GM12891 (cell line): ENCODE measurements at places on chromosomes 16 and 17.

DNA sequence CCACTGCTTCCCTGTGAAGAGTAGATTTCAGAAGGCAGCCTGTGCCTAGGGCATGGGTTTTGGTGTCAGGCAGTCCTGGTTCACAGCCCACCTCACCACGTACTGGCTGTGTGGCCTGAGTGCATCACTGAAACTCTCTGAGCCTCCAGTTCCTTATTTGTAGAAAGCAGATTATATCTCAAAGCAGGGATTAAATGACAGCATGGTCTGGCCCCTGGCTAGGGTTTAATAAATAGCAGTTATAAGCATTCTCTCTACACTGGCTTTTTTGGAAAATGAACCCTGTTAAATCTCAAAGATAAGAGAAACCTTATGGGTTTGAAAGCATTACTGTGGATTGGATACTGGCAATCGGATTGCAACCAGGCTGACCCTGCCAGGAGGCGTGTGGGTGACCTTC, 2.9 kb upstream of the MT1M start:
- DNase-seq: no peak

DNA sequence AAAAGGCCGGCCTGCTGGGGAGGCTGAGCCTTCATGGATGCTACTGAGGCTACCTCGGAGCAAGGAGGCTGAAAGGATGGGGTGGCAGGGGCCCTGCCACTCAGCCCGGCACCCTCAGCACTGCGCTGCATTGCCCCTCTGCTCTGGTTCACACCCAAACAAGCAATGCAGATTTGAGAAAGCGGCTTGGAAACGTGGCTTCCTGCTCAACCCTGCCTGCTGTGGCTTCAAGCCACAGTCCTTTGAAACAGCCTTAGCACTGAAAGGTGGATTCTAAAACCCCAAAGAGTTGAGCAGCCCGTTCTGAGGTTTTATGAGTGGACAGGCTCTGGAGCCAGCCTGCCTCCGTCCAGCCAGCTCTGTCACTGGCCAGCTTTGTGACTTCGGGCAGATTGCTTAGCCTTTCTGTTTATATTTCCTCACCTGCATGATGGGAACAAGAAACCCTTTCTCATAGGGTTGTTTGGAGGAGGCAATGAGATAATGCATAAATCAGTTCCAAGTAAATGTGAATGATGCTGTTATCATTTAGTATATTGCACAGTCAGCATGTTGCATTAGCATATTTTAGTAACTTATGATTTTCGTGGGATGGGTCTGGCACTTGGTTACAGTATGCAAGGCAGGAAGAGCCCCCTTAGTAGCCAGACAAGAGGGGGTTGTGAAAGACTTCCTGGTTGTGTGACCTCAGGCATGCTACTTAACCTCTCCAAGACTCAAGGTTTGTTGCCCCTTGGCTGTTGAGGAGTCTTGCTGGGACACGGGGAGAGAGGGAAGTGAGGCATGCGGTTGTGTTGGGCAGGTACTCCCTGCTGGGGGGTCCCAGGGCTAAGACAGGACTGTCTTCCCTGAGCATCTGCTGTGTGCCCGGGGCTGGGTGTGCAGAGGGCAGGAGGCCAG, 23.6 kb downstream of the CRISPLD2 start:
- no peak for DNase-seq

DNA sequence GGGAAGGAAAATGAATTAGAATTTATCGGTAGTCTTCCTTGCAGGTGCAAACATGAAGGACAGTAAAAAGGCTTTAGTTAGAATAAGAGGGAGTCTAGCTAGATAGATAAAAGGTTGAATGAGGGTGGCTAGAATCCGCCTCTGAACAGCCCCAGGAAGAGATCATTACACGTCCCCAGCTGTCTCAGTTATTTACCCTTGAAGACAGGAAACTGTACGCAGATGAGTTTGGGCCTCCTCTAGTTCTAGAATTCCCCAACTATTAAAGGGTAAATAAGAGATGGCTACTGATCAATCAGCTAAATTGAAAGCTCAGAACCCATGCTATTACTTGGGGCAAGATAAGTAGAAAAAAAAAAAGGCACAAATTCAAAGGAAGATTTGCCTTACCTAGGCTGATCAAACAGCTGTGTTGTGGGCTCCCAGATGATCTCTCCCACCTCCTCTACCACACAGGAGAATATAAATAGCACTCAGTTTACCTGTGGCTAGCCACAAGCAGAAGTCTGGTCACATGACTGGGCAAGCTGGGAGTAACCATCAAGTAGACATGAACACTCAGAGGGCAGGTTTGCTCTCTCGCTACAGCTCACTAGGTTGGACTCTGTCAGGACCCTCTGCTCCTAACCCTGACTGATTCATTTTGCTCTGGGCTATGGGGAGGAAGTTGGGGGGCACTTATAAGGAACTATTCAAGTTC, 17.0 kb downstream of the FAM117A start:
- DNase-seq: no peak

GRCh38 chr16:56438038-56438437, 12.7 kb upstream of the AMFR start:
- no peak for DNase-seq

- DNase-seq: no peak
Observed at GRCh38 chr17:38877130-38877851, 7.4 kb downstream of the LASP1 start.

- no peak for DNase-seq
Observed at GRCh38 chr16:71230122-71230845, at the start of gene HYDIN. Gene HYDIN (minus strand): TSS chr16:71230722. CDS start chr16:71186895, 43,827 bp downstream.

DNA sequence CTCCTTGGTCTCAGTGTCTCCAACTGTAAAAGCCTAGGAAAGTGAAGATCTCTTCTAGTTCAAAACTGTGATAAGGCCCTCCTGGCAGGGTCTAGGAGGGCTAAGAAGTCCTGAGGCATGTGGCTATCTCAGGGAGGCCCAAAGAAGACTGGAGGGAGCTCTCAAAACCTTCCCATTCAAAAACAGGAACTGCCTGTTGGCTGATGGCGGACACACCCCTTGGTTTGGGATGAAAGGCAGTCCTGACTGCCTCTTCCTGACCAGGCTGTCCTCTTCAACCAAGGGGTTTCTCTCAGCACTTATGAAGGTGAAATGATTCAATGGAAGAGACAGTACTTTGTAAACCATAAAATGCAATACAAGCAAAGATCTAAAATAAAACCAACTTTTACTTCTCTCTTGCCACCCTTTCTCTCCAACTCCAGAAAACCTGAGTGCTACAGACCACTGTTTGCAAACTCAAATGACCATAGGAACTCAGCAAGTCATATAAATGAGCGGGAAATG, 4.7 kb downstream of the ZNF764 start:
- no peak for DNase-seq

DNA sequence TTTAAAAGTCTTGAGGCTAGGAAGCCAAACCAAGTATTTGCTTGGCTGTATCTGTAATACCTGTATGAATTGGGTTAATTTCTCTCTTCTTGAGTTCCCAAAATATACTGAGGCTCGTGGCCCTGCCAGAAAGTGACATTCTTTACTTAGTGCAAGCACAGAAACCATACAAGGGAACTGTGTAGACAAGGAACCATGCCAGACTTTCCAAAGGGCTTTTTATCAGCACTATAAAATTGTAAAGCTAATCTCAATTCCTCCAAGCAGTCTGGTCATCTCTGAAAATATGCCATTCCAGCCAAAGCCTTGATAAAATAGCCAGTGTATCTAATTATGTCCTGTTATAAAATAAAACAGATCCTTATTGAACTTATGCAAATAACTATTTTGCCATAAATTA, 7.2 kb upstream of the CRYM start:
- DNase-seq: no peak

DNA sequence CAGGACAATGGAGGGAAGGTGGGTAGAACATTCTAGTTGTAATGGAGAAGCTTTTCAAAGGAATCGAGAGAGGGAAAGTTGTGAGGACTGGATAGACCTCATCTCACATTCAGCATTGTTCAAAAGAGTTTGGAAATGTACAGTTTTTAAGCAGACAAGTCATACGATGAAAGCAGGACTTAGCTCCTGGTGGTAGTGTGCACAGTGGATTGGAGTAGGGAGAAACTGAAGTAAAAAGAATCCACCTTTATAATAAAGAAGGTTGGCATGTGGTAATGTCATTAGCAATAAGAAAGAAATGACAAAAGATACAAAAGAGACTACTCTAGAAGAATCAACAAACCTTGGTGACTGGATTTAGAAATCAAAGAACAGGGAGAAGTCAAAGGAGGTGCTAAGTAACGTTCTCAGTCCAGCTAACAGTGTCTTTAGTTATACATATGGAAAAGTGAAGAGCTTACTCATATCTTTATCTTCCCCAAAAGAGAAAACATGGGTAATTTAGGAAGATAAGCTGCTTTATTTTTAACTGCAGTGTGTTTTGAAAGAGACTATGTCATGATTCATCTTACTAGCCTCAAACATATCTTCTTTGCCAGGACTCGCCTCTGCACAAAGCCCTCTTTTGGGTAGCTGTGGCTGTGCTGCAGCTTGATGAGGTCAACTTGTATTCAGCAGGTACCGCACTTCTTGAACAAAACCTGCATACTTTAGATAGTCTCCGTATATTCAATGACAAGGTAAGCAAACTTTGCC, 18.7 kb upstream of the EVI2A start:
- no peak for DNase-seq

GRCh38 chr17:13563866-13564265, 37.9 kb downstream of the HS3ST3A1 start:
- no peak for DNase-seq

DNA sequence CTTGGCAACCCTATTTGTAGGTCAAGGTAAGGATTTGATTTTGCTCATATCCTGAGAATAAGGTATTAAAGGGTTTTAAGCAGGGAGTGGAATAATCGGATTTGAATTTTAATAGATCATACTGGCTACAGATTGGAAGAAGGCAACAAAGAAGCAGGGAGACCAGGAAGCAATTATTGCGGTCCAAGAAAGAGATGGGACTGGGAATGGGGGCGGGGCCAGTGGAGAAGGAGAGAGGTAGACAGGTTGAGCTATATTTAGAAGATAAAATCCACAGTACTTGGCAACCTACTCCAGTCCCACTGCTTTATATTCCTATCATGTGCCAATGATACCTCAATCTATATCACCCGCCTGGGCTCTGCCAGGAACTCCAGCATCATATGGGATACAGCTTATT, 5.8 kb upstream of the NOL11 start:
- no peak for DNase-seq

DNA sequence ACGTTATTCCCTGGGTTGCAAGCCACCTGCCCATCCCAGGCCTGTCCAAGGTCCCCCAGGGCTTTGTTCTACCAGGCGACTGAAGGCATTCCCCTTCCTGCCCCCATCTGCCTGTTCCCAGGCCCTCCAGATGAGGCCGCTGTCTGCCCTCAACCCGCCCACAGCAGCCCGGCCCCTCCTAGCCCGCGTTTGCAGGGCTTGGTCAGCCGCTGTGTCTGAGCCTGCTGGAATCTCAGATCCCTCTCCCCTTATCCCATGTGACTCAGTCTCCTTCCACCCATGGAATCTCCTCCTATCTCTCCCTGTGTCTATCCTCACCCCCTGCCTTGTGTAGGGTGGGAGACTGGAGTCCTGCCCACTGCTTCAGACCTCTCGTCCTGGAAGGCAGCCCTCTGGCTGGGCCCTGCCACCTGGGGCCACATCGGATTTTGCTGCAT, 186.0 kb upstream of the TNRC6C start:
- DNase-seq: peak; percentile 75

DNA sequence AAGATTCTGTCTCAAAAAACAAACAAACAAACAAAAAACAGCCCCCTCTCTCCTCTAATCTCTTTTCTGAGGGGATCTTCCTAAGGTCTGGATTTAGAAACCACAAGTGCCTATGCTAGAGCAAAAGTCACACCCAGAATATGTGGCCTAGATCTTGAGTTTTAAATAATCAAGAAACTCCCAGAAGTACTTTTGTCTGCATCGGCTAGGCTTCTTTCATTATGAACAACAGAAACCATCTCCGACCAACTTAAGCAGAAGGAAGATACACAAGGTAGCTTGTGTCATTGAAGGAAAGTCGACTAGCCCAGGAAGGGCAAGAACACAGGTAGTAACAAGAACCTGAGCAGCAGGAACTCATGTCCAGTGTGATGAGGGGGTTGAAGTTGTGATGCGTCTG, 73.9 kb upstream of the KIFC3 start:
- DNase-seq: no peak

DNA sequence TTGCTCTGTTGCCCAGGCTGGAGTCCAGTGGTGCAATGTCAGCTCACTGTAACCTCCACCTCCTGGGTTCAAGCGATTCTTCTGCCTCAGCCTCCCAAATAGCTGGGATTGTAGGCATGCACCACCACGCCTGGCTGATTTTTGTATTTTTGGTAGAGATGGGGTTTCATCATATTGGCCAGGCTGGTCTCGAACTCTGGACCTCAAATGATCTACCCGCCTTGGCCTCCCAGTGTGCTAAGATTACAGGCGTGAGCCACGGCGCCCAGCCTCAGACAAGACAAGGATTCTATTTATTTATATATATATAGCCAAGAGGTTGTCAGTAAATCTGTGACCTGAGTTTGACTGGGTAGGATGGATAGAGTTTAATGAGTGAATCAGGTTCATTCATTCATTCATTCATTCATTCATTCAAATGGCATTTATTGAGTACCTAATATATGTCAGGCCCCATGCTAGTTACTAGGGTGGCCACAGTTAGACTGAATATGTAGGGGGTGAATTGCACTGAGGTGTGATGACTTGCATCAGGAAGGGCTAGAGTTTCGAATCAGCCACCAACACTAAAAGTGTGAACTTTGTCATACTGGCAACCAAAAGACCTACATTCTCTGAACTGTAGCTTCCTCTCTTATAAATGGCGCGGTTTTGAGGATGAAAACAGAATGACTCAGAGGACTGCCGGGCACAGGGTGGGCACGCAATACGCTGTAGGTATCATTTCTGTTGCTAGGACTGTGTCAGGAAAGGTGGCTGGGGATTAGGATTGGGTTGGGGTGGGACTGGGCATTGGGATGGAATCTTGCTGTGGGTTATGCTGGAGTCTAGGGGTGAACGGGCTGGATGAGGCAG, 37.8 kb downstream of the ITGAE start:
- DNase-seq: peak; percentile 56

DNA sequence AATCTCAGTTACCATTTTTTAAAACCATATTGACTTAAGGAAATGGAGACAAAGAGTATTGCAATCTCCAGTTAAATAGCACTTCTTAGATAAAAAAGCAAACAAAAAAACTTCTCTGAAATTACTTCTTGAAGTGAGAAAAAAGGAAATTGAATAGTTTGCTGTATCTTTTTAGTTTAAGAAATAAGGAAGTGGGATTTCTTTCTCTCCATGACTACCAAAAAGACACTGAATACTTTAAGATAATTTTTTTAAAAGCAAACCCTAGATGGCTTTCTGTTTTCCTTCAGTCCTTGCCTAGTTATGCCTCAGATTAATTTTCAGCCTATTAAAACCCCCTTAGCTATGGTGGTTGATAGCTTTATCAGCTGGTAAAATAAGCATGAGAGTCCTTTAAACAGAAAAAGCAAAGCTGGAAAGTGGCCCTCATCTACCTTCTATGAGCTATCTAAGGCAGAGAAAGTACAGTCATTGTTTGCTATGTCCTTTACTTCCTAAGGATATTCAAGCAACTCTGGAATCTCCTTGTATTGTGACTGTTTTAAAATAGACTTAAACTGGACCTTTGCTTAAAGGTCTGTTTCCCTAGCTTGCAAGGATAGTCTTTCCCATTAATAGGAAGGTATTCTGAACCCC, 28.6 kb downstream of the TPPP3 start:
- DNase-seq: no peak

- no peak for DNase-seq
Observed at GRCh38 chr17:34726536-34727384, 147.4 kb downstream of the TMEM132E start.

- DNase-seq: no peak
Observed at GRCh38 chr16:51987519-51987918, 559.4 kb downstream of the TOX3 start.
